ENCODE measurements at places on chromosomes 5 and 9. TPM values are rescaled to one million over a fixed set of nuclear protein-coding genes. Genes with fewer than 3 reads are reported as not detected.

Gene ARHGEF28
- 15.0 TPM for total RNA-seq

Gene ODF2
- 25.1 TPM for total RNA-seq

Gene PCDHB5
- 11.1 TPM for total RNA-seq

Gene PLCXD3
- total RNA-seq = 23.5 TPM
